Activated CD4-positive, alpha-beta T cell treated with anti-CD3 and anti-CD28 coated beads, Interleukin-2, amount 50 U/mL, for 48 hours (primary cell): ENCODE measurements at places on chromosomes 4 and X.
A peak's percentile ranks its signal among the peaks of the same experiment; 100 is the strongest.

- no peak for DNase-seq
Measured at GRCh38 chr4:113674251-113674650, 87.3 kb downstream of the CAMK2D start.

- DNase-seq = no peak
Measured at GRCh38 chr4:183967266-183967665, 62.2 kb downstream of the STOX2 start.

DNA sequence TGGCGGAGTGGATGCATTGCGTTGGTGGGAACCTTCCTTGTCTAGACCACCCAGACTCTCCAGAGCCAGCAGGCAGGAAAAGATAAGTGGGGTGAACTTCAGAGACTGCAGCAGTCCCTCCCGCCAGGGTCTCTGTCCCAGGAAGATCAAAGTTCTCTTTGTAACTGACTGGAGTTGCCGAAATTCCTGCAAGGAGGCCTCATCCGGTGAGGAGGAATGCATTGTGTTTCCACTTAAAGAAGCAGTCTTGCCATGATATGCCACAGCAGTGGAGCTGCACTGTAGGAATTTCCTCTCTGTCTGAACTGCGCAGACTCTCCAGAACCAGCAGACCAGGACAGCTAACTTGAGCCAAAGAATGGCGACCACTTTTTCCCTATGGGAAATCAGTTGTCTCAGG, 1190.4 kb downstream of the TECRL start:
- no peak for DNase-seq

DNA sequence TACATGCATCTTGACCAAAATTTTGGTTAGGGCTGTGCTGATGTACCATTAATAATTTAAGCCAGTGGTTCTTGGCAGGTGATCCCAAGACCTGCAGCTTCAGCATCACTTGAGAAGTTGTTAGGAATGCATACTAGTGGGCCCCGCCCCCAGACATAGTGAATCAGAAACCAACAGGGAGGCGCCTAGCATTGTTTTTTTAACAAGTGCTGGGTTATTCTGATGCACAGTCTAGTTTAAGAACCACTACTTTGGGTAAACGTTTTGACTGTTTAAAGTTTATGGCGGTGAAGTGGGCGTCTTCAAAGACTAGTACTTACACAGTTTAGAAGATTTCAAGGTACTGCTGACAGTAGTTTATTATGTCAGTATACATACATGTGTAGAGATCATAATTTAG, 23.6 kb downstream of the FAM199X start:
- no peak for DNase-seq

GRCh38 chrX:2712890-2713840, 22.1 kb downstream of the CD99 start:
- no peak for DNase-seq

DNA sequence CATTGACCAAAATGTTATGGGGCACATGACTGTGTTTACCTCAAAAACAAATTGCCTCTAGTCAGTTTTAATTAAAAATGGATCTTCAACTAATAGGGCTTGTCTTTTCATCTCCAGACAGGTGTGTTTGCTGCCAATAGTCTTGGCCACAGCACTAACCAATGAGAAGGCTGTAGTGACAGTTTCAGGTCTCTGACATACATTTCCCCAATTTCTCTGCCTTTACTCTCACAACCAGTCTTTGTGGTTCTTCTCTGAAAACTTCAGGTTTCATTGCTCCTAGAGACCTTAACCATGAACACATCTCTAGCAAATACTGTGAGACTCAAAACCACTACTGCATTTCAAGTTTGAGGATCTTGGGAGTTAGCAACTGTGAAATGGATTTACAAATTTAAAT, 3.5 kb upstream of the EDNRA start:
- DNase-seq = no peak

DNA sequence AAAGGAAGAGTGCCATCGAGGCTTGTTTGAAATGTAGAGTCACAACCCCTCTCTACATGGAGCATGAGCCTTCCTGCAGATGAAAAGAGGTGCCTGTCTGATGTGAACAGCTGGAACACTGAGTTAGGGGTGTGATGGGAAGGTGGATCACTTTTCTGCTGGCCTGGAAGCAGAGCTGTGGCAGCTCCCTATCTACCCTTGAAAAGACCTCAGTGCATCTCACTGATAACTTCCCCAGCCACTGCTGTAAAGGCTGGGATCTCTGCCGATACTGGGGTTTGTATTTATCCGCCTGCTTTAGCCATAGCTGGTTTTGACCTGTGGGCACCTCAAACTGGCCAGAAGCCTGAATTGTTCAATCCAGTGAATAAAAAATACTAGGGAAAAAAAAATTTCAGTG, 46.8 kb downstream of the HPGD start:
- no peak for DNase-seq

DNA sequence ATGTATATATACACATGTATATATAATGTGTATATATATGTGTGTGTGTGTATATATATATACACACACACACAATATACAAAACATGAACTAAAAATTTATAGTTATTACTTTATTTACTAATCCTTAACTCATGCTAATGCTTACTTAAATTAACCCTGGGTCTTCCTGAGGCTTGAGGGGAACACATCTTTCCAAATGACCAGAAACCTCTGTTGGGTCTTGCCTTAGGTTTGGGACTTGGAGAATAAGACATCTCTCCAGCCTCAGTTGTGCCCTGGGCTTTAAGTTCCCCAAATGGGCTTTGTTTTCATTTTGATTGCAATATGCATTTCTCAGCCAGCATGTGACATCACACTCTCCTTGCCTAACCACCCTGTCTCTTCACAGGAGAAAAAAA, 7.7 kb downstream of the GEMIN8 start:
- no peak for DNase-seq

DNA sequence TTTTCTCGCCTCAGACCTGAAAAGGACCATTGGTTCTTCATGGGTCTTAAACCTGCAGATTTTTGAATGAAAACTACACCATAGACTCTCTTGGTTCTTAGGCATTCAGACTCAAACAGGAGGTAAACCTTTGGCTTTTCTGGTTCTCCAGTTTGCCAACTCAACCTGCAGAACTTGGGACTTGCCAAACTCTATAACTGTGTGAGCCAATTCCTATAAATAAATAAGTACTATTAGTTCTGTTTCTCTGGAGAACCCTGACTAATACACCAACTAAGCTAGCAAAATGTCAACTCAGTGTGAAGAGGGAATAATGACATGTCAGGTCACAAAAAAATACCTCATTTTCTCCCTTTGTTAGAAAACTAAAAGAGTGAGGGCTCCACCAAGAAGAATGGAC, 374.6 kb downstream of the RAB28 start:
- DNase-seq = no peak

- DNase-seq = no peak
Measured at GRCh38 chr4:82614838-82615449, 53.2 kb upstream of the TMEM150C start.

- no peak for DNase-seq
Measured at GRCh38 chrX:1390621-1391369, 1.1 kb downstream of the SLC25A6 start.

GRCh38 chrX:24081661-24082154, 27.0 kb downstream of the EIF2S3 start:
- peak; percentile 57 for DNase-seq

DNA sequence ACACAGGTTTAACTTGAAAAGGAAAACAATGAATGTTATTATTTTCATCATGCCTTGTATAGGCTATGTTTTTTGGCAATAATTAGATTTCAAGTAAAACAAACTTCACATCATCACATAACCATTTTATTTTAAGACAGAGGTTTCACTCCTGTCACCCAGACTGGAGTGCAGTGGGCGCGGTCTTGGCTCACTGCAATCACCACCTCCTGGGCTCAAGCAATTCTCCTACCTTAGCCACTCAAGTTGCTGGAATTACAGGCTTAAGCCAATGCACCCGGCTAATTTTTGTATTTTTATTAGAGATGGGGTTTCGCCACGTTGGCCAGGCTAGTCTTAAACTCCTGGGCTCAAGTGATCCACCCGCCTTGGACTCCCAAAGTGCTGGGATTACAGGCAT, 658.6 kb upstream of the ATOH1 start:
- DNase-seq = no peak

- no peak for DNase-seq
Measured at GRCh38 chrX:925652-926061, 286.8 kb downstream of the CRLF2 start.

GRCh38 chr4:97074531-97074930, 1068.7 kb downstream of the STPG2 start:
- no peak for DNase-seq

DNA sequence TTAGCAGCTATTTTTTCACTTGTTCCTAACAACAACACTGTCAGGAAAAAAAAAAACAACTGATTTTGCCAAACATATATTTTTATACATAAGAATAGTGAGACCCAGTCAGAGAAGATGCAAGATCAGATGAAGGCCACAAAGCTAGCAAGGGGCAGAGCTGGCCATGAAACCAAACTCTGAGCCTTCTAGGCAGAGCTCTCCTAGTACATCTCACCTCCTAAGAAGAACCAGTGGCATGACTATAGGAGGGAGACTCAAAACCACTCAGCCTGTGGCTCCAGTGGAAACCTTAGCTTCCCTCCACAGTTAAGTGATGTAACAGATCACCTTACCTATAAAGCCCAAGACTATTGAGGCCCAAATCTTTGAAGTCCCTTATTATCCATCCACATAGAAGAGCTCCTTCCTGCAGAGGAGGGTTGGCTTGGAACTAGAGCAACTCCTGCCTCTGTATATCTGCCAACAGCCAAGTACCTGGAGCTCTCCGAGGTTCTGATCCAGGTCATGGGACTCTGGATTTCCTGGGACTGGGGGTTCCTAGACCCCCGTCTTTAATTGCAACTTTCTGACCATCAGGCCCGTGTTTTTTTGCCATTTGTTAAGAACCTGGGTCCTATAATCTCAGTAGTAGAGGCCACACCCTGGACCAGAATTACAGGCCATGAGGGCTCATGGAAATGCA, 136.5 kb downstream of the SH3KBP1 start:
- no peak for DNase-seq

- DNase-seq = no peak
Measured at GRCh38 chr4:53361451-53361850, 4.4 kb downstream of the SCFD2 start.

DNA sequence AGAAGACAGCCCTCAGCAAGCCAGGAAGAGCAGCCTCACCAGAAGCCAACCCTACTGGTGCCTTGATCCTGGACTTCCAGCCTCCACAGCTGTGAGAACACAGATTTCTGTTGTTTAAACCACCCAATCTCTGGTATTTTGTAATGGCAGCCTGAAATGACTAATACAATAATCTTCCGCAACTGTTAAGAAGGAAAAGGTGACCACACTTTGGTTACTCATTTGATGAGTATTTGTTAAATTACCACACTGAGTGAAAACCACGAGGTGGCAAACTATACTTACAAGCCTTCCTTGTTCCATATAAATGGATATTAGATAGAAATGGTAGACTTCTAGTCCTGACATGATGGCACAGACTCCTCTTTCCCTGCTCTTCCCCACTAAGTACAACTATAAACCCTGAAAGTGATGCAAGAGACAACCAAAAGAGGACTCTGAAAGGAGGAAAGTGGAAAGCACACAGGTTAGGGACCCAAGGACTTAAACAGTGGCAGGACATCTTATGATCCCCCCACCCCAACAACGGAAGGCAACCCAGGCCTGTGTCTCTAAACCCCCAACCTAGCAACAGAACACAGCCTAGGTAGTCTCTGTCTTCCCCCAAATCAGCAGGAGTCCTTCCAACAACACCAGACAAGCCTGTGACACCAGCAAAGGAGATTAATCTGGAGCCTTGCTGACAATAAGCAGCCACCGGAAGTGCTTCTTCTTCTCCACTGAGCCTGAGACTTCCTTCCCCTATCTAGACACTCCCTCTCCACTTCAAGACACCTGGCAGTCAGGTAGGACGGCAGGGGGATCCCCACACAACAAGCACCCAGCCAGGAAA, 12.3 kb downstream of the ZNF182 start:
- DNase-seq = no peak

- no peak for DNase-seq
Measured at GRCh38 chr4:8189551-8190466, 9.3 kb upstream of the SH3TC1 start.

- DNase-seq = no peak
Measured at GRCh38 chr4:113921089-113921794, 58.2 kb downstream of the ARSJ start.

- peak; percentile 43 for DNase-seq
Measured at GRCh38 chr4:139279760-139280620, at the start of gene MGARP. MGARP (minus strand) TSS chr4:139280225; CDS start chr4:139280158, 67 bp downstream.

DNA sequence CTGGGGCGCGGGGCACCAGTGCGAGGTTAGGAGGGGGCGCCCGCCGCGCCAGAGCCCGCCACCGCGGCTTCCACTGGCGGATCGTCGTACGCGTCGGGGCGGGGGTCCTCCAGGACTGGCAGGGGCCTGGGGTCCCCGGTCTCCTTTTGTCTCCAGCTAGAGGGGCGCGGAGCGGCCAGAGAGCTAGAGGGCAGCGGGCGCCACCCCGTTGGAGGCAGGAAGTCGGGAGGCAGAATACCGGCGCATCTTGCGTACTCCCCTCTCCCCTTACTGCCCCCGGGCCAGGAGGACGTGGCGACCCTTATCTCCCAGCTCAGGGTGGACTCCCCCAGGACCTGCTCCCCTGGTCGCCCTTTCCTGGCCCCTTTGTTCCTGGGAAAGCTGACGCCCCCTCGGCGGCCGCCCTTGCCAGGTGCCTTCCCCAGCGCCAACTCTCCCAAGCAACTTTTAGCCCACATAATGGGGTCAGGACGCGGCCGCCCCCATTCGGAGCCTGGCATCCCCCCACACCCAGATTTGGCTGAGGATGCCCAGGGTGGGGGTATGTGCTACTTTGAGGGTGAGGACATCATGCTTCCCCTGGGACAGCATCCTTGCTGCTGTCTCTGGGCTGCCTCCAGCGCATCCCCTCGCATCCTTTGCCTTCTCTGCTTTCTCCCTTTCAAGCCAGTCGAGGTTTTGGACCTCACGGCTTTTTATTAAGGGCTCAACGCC, 933 bp downstream of the CNKSR2 start:
- DNase-seq = peak; percentile 10

GRCh38 chrX:17738737-17739535, 1.6 kb downstream of the SCML1 start:
- DNase-seq = no peak

GRCh38 chr4:118974758-118975157, 86.1 kb downstream of the SYNPO2 start:
- DNase-seq = no peak

DNA sequence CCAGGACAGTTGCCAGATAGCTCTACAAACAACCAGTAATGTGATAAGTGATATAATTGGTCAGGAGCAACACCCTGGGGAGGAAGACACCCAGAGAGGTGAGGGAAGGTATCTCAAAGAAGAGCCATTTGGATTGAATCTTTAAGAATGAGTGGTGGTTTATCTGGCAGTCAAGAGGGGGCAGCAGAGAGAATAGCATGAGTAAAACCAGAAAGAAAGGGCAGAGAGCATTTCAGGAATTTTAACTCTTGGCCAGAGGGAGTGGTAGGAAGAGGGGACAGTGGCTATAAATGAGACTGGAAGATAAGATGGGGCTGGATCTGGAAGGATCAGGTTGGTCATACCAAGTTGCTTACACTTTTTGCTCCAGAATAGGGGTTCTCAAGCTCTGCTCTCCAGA, 5.9 kb upstream of the SEPTIN6 start:
- no peak for DNase-seq

DNA sequence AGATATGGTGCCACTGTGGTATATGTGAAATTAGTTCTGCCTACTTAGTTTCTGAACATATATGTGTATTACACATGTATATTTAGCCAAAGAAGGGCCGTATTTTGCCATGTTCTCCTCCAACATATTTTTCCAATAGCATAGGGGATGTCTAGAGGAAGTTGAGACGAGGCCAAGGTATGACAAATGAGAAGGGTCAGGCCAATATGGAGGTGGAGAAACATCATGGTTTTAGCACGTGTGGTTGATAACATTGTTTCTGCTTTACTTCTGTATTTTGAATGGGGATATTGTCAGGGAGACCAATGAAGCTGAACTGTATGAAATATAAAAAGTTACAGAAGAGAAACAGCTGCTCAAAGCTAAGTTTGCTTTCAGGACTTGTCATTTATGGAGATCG, 246.7 kb upstream of the TLL1 start:
- no peak for DNase-seq
